Right ventricle myocardium superior (tissue), 1 donor: ENCODE measurements at places on chromosomes 4 and X.

GRCh38 chr4:106473515-106473914 lies 104.9 kb upstream of the GIMD1 start:
- DNase-seq = no peak

- no peak for DNase-seq
Observed at GRCh38 chr4:85210353-85210752, 243.9 kb upstream of the WDFY3 start.

GRCh38 chrX:8018934-8019333 lies 91.7 kb upstream of the PNPLA4 start:
- no peak for DNase-seq

DNA sequence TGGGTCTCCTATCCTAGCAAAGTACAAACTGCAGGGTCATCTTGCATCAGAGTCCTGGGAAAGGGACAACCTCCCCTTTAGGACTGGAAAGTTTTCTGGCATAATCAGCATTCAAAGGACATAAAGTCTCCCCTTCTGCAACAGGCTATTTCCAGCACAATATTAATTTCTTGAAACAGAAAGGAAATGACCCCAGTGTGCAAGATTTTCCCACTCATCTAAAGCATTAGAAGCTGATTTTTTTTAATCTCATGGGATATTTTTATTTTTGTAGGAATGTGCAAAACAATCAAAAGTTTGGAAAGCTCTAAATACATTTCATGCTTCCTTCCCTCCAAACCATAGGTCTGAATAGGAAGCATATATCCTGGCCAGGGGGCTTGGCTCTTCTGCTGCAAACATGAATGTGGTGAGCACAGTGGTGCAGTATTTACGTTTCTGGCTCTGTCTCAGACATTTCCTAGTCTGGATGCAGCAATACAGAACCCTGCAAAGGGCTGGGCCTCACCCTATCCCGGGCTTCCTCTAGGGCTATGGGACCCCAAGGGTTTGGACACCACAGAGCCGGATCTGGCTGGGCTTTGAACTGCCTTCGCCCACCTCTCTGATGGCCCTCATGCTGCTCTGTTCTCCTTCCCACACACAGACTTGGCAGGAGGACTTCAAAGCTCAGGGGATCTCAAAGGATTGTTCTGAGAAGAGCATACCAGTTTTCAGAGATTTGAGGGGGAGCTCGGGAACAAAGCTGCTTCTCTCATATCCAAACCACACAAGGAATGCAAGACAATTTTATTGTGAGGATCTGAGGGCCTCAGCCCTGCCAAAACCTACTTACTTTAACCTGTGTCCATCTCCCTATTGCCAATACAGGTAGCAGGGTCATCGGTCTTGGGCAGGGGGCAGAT lies 64.9 kb downstream of the POLR2B start:
- peak; percentile 55 for DNase-seq

- no peak for DNase-seq
Observed at GRCh38 chr4:183422962-183423631, 21.3 kb upstream of the CDKN2AIP start.

- no peak for DNase-seq
Observed at GRCh38 chrX:72304877-72305276, 837 bp downstream of the CITED1 start.

DNA sequence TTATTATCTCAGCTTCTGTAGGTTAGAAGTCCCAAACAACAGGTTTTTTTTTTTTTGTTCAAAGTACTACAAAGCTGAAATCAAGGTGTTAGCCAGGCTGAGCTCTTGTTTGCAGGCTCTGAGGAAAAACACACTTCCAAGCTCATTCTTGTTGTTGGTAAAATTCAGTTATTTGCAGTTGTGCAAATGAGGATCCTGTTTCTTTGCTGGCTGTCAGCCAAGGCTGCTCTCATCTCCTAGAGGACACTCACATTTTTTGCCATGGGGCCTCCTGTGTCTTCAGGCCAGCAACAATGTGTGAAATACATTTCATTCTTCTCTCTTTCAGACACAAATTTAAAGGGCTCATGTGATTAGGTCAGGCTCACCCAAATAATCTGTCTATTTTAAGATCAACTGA lies 60.3 kb upstream of the HSD17B10 start:
- DNase-seq = no peak

DNA sequence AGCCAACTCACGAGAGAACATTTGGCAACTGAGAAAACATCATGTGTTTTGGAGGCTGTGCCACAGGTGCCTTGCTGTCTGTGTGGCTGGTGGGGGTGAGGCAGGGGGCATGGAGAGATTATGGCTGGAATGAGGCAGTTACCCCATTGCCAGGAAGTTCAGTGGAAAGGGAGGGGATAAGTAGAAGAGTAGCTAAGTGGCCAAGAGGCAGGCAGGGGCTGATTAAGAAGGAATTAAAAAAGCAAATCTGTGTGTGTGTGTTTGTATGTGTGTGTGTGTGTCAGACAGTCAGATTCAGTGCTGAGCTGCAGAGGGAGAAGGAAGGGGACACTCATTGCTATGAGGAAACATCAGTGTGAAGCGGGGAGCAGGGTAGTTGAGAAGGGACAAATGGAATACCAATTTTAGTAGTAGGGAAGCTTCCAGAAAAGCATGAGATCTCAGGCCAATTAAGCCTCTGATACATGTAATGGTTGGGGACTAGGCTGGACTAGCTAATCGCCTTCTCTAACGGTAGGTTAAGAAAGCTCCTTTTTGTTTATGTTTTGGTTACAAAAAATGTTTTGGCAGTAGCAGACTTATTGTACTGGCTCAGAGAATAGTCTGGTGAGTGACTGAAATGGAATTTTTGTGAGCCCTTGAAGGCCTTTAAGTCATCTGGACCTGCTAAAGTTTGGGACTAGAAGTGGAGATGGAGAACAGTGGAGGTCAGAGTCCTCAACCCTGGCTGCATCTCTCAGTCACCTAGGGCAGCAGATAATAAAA lies 18.5 kb downstream of the TMEM164 start:
- no peak for DNase-seq

DNA sequence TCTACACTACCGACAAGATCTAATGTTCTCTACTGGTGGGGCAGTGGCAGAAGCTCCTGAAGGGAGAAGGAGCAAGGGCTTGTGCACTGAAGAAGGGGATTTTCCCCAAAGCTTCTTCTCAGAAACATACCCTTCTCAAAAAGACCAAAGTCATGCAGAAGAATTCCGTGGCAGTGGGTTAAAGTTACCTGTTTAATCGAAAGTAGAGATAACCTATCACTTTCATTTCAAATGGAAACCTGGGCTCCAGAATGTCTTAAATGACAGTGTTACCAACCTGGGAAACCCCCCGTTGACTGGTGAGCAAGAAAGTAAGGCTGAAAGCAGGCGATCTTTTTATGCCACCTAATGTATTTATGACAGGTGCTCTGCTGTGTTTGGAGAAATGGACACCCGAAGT lies 92.5 kb upstream of the TEX13D start:
- DNase-seq = no peak

GRCh38 chr4:67160394-67160793 lies 384.9 kb downstream of the CENPC start:
- DNase-seq = no peak

- DNase-seq = no peak
Observed at GRCh38 chr4:87409420-87409939, 12.9 kb upstream of the NUDT9 start.

DNA sequence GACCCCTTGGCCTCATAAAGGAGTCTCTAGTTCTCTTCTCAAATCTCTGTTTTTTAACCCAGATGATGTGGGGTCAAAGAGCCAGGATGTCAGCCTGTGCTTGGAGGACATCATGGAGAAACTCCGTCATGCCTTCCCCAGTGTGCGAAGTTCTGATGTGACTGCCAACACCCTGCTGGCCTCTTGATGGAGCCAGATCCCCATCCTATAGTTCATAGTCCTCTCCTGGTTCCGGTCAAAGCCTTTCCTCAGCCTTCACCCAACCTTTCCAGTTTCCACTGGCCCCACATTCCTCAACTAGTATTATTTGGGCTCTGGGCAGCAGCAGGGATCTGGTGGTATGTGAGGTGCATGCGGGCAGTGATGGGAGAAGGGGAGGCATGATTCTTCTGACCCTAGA lies 30.7 kb downstream of the TAF7L start:
- DNase-seq = no peak

DNA sequence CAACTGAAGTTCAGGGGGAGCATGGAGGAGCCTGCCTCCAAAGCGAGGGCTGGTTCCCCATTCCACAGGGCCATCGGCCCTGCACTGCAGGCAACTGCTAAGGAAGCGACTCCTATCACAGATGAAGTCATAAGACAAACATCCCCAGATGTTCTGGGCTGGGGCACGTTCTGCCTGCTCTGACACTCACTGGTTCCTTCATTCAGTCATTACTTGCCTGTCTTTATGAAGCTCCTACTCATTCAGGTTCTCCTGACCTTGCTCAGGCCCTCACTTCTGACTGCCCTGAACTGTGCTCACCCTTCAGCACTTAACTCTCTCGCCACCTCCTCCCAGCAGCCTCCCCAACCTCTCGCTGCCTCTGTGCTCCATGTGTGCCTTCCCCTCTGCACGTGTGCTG lies 2.5 kb upstream of the SLC2A9 start:
- no peak for DNase-seq

- DNase-seq = no peak
Observed at GRCh38 chr4:138005486-138005885, 236.7 kb downstream of the SLC7A11 start.

GRCh38 chrX:152638443-152638904 lies 779 bp downstream of the GABRQ start:
- no peak for DNase-seq

GRCh38 chr4:70997546-70997945 lies 4.1 kb downstream of the DCK start:
- DNase-seq = no peak

DNA sequence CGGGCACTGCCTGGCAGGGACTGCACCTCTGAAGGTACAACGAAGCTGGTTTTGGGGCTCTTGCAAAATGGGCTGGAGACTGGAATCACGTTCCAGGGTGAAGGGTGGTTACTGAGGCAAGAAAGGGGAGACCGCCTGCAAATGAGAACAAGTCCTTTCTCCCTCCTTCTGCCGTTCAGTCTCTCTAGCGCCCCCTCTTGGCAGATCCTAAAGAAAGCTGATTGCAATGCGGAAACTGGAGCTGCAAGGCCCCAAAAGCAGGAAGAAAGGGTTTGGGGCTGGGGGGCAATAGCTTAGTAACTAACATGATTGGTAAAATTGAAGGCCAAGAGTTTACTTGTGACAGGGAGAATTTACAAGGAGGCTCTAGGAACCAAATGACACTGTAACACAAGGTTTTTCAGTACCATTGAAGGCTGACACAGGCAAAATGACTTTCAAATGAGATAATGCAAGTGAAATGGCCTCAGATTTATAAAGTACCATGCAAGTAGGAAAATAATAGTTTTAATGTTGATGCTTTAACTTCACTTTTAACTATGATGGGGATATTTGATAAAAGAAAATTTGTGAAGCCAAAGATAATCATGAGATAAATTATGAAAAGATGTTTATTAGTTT lies 222.7 kb upstream of the HAND2 start:
- DNase-seq = no peak

- DNase-seq = no peak
Observed at GRCh38 chrX:40496728-40497127, 84.0 kb upstream of the ATP6AP2 start.

- no peak for DNase-seq
Observed at GRCh38 chr4:68724922-68725321, 54.5 kb upstream of the UGT2B15 start.

- no peak for DNase-seq
Observed at GRCh38 chrX:117713411-117713810, 403.2 kb downstream of the KLHL13 start.

DNA sequence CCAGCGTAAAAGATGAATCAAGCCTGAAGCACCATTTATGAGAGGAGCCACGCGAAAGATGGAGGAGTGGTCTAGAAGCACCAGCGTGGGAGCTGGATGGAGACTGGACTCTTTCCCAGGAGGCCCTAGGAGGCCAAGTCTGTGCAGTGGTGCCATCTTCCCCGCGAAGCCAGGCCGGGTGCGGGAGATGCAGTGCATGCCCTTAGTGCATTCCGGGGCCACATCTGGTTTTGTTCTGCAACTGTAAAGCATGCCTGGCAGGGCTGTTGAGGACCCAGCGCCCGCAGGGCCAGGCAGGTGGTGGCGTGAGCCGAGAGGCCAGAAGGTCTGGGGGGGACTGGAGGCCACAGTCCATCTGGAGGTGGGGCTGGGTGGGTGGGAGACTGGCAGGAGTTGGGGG lies 78.6 kb upstream of the ADRA2C start:
- no peak for DNase-seq
